Foreskin melanocyte (primary cell): ENCODE measurements at places on chromosomes 11 and 22.

GRCh38 chr22:30705710-30706651 lies 11.3 kb downstream of the OSBP2 start:
- no peak for DNase-seq

- DNase-seq = no peak
Observed at GRCh38 chr11:73330569-73331093, 22.6 kb downstream of the ARHGEF17 start.

DNA sequence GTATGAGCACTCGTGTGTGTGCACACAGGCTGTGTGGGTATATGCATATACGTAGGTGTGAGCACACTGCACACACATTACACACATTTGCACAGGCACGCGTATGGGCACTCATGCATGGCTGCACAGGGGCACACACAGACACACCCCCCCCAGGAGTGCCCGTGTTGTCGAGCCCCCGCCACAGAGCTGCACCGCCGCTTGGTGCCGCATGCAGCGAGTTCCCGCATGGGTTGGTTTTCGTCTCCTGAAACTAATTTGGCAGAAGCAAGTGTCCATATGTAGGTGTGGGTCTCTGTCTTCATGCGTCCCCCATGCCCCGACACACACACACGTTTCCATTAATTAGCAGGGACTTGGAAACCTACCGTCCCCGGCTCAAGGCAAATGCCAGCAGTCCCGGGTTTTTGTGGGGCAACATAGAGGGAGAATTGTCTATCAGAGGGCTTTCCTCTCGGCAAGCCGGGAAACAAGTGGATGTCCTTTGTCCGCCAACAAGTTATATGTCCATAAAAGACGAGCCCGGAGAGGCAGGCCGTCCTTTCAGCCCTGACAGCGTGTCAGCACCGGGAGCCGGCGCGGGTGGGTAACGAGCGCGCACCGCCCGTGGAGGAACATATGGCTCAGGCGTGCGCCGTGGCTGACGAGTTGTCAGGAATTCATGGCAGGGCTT lies 1291.7 kb downstream of the BRD1 start:
- no peak for DNase-seq

GRCh38 chr22:31933816-31934482 lies 10.4 kb upstream of the YWHAH start:
- no peak for DNase-seq

DNA sequence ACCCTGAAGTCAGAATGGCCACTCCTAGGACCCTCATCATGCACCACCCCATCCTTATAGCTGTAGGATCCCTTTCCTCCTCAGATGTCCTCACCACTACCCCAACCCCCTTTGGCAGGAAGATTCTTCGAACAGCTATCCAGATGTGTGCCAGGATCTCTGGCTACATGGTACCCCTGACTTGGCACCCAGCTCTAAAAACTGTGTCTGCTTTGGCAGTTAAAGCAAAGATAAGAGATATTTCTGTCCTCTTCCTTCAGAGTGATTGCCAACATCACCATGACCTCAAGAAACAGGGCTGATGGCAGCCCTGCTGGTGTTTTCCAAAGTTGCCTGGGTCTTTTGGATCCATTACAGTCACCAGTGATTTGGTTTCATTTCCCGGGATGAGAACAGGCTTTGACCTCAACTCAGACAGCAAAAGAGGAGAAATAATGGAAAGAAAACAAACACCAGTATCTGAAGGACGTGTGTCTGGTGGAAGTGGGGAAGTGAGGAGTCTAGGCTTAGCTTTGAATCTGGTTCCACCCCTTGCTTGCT lies 4.3 kb upstream of the NRIP3 start:
- DNase-seq = no peak

- DNase-seq = no peak
Observed at GRCh38 chr11:8209208-8209807, 40.5 kb upstream of the RIC3 start.

- DNase-seq = no peak
Observed at GRCh38 chr11:116109228-116109627, 605.0 kb upstream of the CADM1 start.

- DNase-seq = no peak
Observed at GRCh38 chr11:2002042-2002776, 4.6 kb upstream of the H19 start.

- no peak for DNase-seq
Observed at GRCh38 chr22:32905400-32905799, 103.9 kb downstream of the TIMP3 start.

DNA sequence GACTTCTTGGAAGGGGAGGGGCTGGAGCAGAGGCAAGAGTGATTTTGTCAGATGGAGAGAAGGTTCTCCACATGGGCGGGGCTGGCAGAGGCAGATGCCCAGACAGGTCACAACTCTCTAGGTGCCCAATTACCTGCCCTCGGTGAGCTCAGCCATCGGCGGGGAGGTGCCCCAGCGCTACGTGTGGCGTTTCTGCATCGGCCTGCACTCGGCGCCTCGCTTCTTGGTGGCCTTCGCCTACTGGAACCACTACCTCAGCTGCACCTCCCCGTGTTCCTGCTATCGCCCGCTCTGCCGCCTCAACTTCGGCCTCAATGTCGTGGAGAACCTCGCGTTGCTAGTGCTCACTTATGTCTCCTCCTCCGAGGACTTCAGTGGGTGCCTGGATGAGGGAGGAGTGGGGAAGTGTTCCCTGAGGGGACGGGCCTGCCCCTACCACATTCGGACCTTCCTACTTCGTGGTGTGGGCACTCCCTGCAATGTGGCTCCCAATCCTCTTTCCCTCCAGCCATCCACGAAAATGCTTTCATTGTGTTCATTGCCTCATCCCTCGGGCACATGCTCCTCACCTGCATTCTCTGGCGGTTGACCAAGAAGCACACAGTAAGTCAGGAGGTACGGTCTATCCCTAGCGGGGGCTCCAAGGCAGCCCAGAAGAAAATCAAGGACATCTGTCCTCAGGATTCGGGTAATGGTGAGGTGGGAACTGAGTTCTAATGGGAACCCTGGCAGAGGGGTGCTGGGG lies 15.6 kb downstream of the PGAP2 start:
- DNase-seq = no peak

GRCh38 chr22:47166446-47167016 lies 404.1 kb downstream of the TBC1D22A start:
- no peak for DNase-seq
